ENCODE measurements at places on chromosomes 4 and X.

- DNase-seq: no peak
Measured at GRCh38 chr4:123127218-123127617, 204.8 kb upstream of the NUDT6 start.

GRCh38 chrX:133676344-133677122 is 261.2 kb upstream of the GPC4 start:
- DNase-seq: no peak

GRCh38 chrX:83169683-83170082 is 338.4 kb upstream of the POU3F4 start:
- DNase-seq: no peak

DNA sequence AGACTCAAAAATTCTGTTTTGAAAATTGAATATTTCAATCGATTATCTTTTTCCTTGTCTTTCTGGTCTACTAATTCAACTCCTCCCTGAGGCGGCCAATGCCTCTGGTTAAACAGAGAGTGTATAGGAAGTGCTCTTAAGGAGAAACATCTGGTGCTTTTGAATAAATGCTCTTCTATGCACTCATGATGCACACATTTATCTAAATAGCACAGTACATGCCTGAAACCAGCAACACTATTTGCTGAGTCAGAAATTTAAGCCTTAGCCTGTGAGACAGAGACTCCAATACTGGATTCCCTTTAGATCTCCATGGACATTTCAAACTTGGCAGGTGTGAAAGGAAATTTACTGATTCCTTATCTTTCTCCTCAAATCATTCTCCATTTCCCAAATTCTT is 118.6 kb downstream of the SLIT2 start:
- no peak for DNase-seq

DNA sequence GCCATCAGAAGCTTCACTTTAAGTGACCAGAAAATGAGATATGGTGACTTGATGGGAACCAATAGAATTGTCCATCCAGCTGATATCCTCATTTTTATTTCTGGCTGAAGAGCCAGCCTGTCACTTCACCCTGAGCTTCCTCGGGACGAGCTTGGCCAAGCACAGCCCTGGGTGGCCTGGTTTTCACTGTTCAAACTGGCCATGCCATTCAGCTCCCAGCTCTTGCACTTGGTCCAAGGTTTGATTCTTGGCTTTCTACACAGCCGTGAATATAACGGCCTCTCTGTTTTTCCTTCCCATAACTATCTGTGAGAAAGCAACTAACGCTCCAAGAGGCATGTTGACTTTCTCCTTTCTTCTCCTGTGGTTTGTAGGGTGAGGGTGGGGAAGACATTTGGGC is 71.9 kb downstream of the LIMCH1 start:
- DNase-seq: no peak

- no peak for DNase-seq
Measured at GRCh38 chr4:100882661-100883060, 364.8 kb upstream of the EMCN start.

GRCh38 chrX:141736656-141737055 is 38.1 kb upstream of the SPANXD start:
- DNase-seq: no peak

DNA sequence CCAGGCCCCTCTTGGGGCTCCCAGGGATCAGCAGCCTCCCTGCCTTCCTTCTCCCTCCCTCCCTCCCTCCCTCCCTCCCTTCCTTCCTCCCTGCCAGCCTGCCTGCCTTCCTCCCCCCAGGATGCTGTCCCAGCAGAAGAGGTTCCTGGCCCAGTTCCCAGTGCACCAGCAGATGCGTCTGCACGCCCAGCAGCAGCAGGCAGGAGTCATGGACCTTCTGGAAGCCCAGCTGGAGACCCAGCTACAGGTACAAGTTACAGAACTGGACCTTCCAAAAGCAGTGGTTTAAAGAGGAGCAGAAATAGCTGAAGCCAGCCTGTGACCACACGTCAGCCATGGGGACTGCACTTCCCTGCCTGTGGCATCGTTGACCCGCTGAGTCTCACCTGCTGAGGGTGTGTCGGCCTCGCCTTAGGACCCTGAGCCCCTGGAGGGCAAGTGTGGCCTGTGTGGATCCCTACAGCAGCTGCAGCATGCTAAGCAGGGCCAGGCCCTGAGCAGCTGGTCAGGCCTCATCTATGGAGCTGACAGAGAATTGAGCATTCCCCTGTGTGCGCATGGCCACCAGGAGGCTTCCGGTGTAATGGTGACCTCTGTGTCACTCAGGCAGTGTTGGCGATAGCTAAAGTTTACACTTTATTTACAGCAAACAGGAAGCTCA is 84.7 kb downstream of the CRMP1 start:
- DNase-seq: no peak

DNA sequence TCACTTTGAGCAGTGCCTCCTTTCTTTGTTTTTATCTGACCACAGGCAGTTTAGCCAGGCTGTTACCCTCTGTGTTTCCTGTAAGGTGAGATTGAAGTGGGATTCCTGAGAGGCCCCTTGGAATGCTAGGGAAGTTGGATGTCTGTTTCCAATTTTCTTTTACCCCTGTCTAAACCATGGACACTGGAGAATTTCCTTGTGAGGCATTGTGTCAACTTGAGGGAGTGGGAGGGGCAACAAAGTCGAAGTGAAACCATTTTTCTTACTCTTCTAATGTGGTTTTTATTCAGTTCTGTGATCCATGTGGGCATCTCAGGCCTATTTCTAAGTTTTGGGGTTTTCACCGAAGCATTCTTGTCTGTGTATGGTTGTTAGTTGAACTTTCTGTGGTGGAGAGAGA is 296.1 kb upstream of the UGT8 start:
- no peak for DNase-seq

DNA sequence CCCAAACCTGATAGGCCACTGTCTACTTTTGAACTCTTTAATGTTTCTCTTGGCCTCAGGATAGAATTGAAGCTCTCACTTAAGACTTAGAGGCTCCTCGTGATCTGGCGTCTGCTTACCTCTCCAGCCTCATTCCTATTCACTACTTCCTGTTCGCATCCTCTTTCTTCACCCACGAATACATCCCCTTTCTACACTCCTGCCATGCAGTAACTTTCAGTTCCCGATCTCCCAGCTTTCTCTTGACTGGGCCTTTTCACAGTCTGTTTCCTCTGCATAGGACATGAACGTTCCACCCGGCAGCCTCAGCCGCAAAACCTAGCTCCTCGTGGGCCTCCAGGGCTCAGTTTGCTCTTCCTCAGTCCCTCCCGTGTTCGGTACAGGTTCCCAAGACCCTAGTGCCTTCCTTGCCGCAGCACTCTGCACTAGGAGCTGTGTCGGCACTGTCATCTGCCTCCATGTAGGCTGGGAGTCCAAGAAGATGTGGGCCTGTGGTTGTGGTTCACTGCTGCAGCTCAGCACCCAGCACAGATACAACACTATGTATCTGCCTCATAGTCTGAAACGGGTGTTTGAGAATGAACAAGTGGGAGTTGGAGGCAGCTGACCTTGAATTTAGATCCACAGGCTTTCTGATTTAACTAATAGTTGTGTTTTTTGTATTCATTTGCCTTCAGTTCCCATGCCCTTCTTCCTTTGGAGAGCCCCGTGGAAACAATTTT is 15.8 kb downstream of the RPL39 start:
- no peak for DNase-seq
